Activated CD4-positive, CD25-positive, alpha-beta regulatory T cell treated with anti-CD3 and anti-CD28 coated beads, Interleukin-2, amount 50 U/mL, for 24 hours (primary cell): ENCODE measurements at places on chromosomes 12 and 14.

GRCh38 chr12:120264904-120265472 lies 542 bp downstream of the PXN start:
- no peak for ATAC-seq

GRCh38 chr12:91892081-91892855 lies 253.4 kb downstream of the BTG1 start:
- no peak for ATAC-seq

- no peak for ATAC-seq
Observed at GRCh38 chr12:116600959-116601918, 42.1 kb downstream of the MAP1LC3B2 start.

DNA sequence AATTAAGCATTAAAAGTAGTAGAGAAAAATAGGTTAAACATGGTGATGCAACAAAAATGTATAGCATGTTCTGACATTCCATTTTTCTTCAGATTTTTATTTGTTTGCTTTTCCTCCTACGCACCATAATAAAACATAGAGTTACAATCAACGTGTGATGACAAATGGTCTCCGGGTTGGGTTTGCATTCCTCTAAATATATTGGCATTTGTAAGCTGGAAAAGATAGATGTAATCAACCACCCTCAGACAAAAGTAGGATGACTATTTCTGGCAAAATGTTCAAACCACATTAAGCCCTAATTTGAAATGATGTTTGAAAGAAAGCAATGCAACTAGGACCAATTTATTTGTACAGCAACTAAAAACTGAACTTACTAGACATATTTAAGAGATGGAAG lies 58.4 kb downstream of the SLC25A21 start:
- no peak for ATAC-seq

DNA sequence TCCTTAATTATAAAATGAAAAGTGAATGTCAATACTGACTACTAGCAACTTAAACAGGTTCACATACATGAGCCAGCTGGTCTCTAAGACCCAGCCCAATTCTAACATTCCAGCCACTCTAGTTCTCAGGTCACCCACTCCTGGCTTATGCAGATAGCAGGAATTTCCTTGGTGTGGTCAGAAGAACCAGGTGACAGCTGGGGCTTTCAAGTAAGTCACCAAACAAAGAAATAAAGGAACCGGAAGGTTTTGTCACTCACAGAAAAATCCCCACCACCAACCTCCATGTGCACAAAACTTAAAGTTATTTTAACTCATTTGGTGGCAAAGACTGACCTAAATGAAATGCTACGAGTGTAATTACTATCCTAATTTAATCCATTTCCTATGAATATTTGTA lies 129.6 kb upstream of the CDKN3 start:
- ATAC-seq, result peak; percentile 21
